AG10803 (cell line): ENCODE measurements at places on chromosomes 6 and 20.

- DNase-seq = peak; percentile 28
These were observed 81.1 kb downstream of the BMP5 start for GRCh38 chr6:55794136-55794812.

GRCh38 chr6:40411881-40412280, 175.3 kb downstream of the LRFN2 start:
- no peak for DNase-seq

DNA sequence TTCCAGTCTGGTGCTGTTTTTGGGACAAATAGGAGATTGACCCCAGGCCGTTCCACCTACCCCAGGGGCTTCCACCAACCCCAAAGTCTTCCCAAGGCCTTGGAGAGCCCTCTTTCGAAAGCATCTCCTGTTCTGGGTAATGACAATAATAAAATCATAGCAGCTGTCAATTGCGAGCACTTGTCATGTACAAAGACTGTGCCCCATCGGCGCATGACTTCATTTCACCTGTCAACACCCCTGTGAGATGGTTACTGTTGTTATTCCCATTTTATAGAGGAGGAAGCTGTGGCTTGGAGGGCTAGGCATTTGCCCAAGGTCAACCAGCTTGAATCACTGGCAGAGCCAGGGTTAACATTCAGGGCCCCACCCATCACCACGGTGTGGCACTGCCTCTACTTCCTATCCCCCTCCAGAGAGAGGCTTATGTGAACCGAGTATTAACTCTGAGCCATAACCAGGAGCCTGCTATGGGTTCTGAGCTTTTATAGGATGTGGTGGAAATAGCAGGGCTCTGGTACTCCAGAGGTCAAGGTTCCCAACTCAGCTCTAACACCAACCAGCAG, 51.2 kb downstream of the HNF4A start:
- no peak for DNase-seq

DNA sequence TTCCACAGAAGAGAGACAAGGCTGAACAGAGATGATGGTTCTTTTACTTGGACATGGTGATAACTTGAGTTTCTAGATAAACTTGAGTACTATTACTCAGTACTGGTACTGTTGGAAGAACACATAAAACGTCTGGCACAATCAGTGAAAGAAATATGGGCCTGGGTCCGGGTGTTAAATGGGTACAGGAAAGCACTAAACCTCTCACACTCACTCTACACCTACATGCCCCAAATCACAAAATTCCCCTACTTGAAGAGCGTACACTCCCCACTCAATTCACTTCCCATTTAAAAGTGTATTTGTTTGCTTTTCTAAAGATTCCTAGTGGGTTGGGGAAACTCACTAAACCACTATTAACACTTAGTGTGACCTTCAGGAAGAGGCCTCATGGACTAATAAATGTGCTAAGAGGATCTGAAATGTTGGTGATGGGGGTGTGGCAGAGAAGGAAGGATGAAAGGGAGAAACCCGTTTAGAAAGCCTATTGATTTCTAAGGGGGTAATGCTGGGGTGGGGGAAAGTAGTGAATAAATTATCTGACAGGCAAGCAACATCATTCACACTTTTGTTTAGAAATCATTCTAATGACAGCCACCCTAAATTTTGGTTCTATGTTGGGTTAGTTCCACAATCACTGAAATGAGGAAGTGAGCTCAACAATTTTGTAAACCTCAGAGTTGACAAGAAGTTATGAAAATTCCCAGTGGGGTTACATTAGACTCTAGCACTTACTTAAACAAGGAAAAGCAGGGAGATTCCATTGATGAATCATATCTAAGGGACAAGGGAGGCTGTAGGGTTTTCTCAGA, 222.6 kb upstream of the MARCKS start:
- DNase-seq = peak; percentile 90

DNA sequence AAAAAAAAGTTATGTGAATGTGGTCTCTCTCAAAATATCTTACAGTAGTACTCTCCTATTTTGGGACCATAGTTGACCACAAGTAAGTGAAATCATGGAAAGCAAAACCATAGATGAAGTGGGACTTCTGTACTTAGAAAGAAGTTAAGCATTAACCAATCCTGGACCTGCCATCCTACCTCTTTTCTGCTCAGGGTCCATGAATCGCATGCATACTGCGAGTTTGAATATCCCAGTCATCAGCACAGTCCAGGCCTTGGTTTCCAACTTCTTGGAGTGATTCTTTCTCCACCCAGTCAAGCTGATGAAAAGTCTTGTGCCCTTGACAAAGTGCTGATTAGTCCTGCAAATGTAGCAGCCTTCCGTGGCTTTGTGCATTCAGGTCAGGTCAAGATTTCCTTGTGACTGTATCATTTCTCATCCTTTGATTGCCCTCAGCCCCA, 46.0 kb downstream of the RNF217 start:
- DNase-seq = peak; percentile 48

DNA sequence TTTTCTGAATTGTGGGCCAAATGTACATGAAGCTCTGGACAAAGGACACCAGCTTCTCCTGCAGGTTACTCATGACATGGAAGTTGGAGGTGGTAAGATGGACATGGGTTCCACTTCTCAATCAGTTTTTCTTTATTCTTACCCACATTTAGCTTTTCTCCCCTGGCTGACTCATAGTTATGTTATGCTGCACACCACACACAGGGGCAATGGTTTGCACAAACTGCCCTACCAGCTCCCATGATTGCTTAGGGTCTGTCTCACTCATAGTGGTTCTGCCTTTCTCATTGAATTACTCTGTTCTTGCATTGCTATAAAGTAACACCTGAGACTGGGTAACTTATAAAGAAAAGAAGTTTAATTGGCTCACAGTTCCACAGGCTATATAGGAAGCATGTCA, 4.5 kb upstream of the CD109 start:
- DNase-seq = no peak

DNA sequence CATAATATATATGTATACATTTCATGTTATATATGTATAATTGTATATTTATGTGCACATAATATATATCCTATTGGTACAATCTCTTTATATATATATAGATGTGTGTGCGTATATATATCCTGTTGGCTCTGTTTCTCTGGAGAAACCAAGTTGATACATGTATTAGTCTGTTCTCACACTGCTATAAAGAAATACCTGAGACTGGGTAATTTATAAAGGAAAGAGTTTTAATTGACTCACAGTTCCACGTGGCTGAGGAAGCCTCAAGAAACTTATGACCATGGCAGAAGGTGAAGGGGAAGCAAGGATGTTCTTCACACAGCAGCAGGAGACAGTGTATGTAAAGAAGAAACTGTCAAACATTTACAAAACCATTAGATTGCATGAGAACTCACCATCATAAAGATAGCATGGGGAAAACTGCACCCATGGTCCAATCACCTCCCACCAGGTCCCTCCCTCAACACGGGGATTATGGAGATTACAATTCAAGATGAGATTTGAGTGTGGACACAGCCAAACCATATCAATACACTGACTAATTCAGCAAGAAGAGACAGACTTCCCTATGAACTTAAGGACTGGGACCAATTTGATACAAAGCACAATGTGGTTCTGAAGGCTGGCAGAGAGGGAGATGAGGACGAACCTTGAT, 14.0 kb downstream of the CST3 start:
- DNase-seq = no peak

DNA sequence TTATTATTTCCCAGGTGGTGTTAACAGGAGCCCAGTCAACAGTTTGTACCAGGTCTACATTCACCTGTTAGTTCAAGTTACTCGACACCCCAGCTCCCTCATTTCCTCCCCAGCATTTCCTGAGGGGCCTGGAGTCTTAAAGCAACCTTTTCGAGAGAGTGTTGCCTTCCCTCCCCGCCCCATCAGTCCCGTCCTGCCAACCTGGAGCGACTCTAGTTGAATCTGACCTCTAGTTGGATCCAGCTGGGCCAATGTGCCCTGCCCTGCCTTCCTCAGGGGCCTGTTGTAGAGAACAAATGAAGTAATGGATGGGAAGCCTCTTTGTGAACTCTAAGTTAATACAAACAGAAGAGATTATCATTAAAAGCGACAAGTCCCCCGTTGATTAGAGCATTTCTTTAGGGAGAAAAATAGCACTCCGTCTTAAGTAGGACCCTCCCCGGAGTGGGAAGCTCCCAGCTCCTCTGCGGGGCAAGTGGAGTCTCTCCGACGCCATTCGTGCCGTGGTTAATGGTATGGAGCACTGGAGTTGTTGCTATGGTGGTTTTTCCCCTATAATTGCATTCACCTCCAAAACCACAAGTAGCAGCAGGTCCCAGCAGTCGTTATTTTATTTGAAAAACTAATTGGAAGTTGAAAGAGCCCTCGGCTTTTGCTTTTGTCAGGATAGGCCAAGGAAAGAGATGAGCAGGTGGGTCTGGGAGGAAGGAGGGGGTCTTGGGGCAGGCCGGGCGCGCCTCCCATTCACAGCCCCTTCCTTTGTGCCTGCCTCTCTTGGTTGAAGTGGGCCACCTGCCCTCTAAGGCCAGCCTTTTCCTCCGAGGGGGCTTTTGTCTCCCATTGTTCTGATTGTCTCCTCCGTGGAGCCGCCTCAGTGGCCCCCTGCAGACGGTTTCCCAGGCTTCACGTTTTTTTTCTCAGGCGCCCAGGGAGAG, 16.1 kb downstream of the GHRH start:
- DNase-seq = no peak

- DNase-seq = no peak
These were observed 135.9 kb downstream of the JPH2 start for GRCh38 chr20:44050925-44051660.

DNA sequence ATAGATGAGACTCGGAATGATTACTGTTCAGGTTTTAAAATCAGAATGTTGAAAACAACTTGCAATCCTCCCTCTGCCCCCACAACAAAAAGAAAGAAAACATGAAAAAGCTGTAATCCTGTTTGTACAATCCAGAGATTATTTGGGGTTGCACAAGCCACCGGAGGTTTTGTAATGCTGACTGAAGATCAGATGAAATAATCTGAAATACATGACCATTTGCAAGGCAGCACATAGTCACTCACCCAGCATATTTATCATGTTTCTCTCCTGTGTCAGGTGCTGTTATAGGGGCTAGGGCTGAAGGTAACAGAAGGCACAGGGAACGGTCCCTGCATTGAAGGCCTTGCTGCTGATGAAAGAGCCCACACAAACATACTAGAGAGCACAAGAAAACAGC, 85.3 kb downstream of the SIM1 start:
- DNase-seq = peak; percentile 68

- no peak for DNase-seq
These were observed 117.1 kb upstream of the CCDC28A start for GRCh38 chr6:138656364-138657064.

- peak; percentile 88 for DNase-seq
These were observed 128.4 kb upstream of the ESR1 start for GRCh38 chr6:151679081-151679480.

DNA sequence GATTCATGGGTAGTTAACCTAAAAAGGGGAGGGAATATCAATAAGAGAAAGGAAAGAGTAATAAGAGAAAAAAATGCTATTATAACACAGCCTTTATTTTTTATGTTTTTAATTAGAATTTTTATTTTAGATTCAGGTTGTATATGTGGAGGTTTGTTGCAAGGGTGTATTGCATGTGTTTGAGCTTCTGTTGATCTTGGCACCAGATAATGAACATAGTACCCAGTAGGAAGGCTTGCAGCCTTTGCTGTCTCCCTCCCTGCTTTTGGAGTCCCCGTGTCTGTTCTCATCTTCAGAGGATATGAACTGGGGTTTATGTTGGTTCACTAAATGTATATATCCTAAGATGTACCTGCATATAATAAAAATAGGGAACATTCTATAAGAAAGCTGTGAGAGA, 250.0 kb downstream of the UST start:
- no peak for DNase-seq

DNA sequence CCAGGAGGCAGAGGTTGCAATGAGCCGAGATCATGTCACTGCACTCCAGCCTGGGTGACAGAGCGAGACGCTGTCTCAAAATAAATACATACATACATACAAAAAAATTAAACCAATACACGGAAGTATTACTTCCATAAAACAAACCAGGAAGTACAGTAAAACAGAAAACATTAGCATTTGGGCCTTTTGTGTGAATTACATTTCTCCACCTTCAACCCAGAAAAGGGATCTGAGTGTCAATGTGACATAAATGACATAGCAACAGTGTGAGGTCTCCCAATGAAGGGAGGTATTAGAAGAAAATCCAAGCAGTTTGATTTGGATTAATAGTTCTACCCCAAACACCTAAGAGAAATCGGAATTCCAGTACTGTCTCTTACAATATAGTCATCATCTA, 10.1 kb downstream of the CSNK2A1 start:
- no peak for DNase-seq
